LNCaP clone FGC (cell line): ENCODE measurements at places on chromosomes 5 and 9.

GRCh38 chr5:58497386-58497785 is 6.2 kb downstream of the GAPT start:
- no peak for DNase-seq

- no peak for DNase-seq
Observed at GRCh38 chr9:135500071-135500524, 384 bp upstream of the MRPS2 start.

DNA sequence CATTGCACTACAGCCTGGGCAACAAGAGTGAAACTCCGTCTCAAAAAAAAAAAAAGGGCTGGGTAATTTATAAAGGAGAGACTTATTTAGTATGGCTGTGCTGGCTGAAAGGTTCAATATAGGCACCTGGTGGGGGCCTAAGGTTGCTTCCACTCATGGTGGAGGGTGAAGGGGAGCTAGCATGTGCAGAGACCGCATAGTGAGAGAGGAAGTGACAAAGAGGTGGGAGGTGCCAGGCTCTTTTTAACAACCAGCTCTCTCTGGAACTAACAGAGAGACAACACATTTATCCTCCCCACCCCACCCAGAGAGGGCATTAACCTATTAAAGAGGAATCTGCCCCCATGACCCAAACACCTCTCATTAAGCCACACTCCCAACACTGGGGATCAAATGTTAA is 28.9 kb upstream of the SERINC5 start:
- no peak for DNase-seq

GRCh38 chr5:36728697-36729543 is 122.5 kb downstream of the SLC1A3 start:
- DNase-seq = no peak

GRCh38 chr5:156327296-156327695 is 332 bp downstream of the SGCD start:
- no peak for DNase-seq

- no peak for DNase-seq
Observed at GRCh38 chr9:107105784-107106183, 177.3 kb upstream of the RAD23B start.

DNA sequence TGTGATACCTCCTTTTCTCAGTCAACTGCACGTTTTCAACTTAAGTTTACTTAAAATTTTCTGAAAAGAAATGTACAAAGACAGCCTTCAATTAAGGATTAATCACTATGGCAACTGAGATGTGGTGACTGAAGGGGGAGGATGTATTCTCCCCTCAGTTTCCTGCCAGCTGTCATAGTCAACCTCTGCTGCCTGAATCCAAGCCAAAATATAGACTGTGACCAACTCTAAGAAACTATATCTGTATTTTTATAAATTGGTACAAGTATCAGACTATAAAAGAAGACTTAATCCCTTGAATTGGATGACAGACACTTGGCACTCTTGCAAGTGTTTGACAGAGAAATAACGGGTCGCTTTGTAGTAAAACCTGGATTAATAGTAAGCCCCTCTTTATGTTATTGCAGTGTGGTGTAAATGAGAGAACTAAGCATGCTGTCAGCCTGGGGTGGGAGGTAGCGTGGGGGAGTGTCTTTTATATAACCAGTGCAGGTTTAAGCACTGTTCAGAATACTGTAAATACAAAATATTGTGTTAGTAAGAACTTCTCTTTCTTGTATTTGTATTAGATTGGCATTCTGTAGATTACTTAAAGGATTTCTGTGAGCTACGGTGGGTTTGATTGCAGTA is 106.4 kb downstream of the ERCC6L2 start:
- no peak for DNase-seq

GRCh38 chr9:84424931-84425330 is 84.4 kb upstream of the SLC28A3 start:
- DNase-seq = peak; percentile 87

GRCh38 chr5:88145611-88146467 is 122.8 kb downstream of the TMEM161B start:
- no peak for DNase-seq

DNA sequence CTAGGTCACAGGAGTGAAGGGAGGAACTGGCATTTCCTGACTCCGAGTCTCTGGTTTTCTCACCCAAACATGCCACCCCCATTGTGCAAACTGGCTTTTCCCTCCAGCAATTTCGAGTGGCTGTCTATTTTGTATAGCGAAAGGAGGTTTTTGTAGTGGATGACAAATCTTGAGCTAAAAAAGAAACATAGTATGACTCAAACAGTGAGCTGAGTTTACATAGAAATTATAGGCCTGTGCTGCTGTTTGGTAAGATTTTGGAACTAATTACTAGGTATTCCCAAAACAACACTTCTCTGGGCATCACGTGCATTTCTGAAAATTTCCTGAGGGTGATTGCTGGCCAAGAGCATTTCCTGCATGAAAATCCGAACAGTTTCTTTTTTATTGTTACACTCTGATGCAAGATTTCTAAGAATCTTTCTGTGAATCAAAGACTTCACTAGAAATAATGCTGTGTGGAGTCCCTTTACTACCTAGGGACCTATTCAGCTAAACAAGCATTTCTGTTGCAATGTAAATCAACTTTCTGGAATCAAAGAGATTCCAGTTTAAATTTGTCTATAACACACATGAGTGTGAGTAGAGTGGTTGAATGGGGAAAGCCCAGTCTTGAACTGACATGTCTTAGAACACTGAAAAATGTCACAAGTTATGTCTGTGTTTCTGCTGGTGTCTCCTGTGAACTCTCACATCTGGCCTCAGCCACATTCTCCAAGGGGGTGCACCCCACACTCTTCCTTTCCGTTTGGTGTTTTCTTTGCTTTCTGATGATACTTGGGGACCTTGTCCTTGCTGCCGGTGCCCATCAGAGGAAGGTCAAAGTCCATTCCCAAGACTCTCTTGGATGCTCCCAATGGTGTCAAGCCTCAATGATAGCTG is 33.3 kb upstream of the DAPK1 start:
- no peak for DNase-seq

DNA sequence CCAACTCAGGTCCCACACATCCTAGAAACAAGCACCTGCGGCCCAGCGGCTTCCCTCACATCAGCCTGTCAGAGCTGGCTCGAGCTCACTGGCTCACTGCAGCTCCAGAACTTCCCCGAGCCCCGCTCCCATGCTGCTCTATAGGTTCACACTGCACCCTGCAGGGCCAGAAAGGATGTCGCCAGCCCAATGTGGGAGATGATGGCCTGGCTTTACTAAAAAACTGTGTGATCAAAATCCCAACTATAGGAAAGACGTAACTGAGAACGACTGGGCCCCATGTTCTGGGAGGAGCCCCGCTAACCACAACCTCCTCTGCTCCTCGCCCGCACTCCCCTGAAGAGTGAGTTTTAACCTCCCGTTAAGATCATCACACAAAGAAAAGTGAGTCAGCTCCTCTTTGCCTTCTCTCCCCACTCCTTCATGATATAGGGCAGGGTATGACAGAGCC is 4.6 kb downstream of the SURF4 start:
- DNase-seq = no peak

DNA sequence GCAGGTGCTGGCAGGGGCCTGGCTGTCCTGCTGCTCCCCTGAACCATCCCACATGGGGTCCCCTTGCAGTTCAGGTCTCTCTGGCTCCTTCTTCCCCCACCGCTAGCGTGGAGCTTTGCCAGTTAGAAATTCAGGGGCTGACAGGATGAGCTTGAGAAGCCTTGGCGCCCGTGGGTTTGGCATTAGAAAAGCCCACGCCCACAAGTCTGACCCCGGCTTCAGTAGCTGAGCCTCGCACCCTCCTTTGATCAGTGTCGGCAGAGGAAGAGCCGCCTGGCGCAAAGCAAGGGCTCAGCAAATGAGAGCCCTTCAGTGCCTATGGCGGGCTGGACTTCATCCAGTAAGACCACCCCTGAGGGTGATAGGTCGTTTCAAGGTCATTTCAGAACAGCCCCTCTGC is 30.1 kb upstream of the NCS1 start:
- no peak for DNase-seq

DNA sequence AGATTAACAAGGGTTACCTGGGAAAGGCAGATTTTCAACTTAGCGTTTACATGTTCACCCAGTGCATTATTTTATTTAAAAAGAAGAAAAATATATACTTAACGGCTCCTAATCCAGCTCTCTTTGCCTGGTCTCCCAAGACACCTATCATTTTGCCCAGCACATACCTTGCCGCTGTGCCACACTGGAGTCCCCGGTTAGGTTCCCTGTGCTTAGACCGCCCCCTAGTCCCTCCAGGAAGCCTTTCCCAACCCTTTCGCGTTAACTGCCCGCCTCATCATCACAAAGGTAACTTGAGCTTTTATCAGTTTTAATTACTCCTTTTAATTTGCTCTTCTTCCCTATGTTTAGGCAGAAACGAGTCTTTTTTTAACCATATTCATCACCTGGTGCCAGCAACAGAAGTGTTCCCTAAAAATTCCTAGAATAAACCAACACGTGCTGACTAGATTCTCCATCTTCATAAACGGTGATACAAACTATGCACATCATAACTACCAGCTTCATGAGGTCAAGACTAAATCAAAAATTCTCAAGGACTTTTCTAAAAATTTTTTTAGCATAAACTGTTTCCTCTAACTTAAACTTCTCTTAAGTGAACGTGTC is 19.7 kb downstream of the DNAJA1 start:
- DNase-seq = no peak

DNA sequence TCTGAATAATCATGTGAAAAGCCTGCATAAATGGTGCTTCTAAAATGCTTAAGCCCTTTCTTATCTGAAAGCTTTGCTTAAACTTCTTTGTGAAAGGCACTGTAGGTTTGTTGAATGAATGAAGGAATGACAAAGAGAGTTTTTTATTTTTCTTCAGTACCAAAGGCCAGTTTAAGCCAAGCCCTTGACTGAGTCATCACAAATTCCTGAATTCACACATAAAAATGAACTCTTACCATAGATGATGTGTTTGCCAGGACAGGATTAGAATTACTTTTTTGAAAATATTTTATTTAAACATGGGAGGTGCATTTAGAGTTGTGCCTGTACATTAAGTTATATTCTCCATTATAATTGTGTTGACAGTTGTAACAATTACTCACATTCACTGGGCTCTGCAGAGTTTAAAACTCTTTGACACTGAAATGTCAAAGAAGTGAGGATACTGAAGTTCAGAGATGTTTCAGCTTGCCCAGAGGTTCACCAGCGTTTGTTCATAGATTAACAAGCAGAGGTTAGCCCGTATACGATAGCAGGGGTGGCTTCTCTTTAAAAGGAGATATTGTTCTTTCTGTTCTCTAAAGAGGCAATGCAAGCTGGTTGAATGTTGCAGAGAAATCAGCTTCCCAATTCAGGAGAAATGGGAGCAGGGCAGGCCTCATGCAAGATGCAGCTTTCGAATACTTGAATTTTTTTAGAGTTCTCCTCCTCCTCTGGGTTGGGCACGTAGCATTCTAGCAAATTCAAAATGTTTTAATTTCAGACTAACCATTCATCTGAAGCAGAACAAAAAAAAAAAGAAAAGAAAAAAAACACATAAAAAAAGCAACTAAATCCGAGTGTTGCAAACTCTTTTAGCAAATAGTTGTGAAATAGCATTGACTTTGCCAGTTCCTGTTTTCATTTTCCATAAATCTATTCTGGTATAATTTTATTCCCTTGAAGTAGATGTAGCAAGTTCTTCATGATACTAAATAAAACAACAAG is 358.7 kb upstream of the KLF4 start:
- no peak for DNase-seq

- DNase-seq = no peak
Observed at GRCh38 chr5:88544136-88544645, 275.5 kb upstream of the TMEM161B start.

GRCh38 chr9:21968331-21969010 is 25.7 kb downstream of the CDKN2A start:
- DNase-seq = no peak

- DNase-seq = no peak
Observed at GRCh38 chr5:144857454-144857853, 686.8 kb downstream of the KCTD16 start.

- DNase-seq = no peak
Observed at GRCh38 chr5:45692481-45692880, 3.7 kb downstream of the HCN1 start.

GRCh38 chr9:20623021-20623747 is 885 bp upstream of the MLLT3 start:
- DNase-seq = no peak

- DNase-seq = no peak
Observed at GRCh38 chr5:132689513-132689912, 15.7 kb downstream of the IL4 start.

DNA sequence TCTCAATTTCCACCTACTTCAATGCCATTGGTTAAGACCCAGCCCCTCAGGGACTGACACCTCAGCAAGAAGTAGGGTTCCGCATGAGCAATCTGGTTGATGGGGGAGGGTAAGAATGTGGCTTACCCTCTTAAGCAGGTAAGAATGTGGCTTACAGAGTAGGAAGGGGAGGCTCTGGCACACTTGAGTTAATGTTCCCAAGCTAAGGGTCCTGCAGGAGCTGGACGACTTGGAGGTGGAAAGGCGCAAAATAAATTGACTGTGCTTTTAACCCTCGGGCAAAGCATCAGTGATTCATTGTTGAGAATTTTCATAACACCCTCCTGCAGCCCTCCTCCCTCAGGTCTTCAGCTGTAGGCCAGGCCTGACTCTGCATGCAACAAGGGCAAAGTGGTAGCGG is 24.9 kb upstream of the ADRA1B start:
- no peak for DNase-seq

- no peak for DNase-seq
Observed at GRCh38 chr9:137504432-137504777, 45.3 kb upstream of the NSMF start.

DNA sequence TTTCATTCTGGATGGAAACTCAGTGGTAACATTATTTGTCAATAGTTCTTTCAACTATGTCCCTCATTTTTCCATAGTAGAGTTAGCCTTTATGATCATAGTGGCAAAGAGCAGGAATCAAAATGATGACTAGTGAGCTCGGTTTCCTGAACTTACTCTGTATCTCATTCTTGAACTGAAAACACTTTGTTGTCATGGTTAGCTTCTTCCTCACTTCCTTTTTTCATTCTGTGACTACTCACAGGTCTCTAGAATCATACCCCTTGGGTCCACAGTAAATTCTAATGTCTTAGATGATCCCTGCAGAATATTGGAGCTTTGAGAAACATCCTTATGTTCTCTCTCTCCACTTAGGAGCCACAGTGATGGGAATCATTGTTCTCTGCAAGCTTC is 29.4 kb upstream of the RECK start:
- DNase-seq = no peak

- DNase-seq = no peak
Observed at GRCh38 chr5:67855523-67855922, 360.0 kb upstream of the PIK3R1 start.

DNA sequence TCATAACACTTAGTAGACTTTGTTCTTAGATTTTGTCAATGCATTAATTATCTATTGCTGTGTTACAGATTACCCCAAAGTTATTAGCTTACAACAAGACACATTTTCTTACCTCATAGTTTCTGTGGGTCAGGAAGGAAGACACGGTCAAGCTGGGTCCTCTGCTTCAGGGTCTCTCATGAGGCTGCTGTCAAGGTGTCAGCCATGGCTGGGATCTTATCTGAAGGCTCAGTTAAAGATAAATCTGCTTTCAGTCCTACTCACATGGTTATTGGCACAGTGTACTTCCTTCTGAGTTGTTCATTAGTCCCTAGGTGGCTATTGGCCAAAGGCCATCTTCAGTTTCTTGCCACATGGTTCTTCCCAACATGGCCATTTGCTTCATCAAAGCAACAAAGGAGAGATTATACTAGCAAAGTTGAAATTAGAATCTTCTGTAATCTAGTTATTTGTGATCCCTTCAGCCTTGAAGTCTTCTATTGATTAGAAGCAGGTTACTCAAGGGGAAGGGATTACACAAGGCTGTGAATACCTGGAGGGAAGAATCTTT is 25.2 kb downstream of the TDRD7 start:
- DNase-seq = no peak

- no peak for DNase-seq
Observed at GRCh38 chr9:114281473-114282103, 41.3 kb upstream of the ORM1 start.
